ENCODE measurements at places on chromosomes 7 and 10.
A peak's percentile ranks its signal among the peaks of the same experiment; 100 is the strongest.

DNA sequence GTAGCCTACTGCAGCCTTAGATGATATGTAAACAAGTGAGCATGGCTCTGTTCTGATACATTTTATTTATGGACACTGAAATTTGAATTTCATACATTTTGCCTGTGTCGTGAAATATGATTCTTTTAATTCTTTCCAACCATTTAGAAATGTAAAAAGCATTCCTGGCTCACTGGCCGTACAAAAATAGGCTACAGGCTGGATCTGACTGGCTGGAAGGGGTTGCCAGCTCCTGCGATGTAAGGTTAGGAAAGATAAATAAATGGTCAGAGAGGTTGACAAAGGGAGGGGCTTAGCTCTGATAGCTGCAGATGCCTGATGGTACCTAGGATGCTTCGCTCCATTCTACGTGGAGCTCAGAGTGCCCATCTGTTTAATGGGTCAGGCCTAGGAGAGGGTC is 3.4 kb downstream of the ADCYAP1R1 start:
- DNase-seq = no peak

DNA sequence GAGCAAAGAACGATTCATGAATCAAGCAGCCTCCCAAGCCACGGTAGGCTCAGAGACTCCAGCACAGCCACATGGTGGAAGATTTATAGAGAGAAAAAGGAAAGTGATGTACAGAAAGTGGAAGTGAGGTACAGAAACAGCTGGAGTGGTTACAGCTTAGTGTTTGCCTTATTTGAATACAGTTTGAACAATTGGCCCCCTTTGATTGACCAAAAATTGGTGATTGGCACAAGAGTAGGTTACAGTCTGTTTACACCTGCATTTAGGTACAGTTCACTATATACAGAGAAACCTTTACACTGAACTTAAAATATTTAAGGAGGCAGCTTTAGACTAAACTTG is 136.4 kb upstream of the ASAH2 start:
- DNase-seq = no peak

DNA sequence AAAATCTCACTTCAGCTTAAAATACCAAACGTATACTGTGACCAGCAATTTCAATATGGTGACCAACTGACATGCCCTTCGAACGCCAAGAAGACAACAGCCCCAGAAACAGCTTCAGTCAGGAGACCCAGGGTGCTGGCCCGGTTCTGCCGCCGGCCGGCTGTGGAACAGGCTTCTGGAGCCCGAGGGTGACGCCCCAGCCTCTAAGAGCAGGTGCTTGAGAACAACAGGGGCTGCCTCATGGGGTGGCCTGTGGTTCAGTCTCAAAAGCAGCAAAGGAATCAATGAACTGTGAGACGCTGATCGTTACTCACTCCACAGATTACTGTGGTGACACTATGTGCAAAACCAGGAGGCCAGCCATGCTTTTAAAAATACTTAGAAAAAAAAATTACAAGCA is 17.3 kb downstream of the GPER1 start:
- no peak for DNase-seq

GRCh38 chr10:123970207-123970926 is 78.8 kb upstream of the CPXM2 start:
- no peak for DNase-seq

DNA sequence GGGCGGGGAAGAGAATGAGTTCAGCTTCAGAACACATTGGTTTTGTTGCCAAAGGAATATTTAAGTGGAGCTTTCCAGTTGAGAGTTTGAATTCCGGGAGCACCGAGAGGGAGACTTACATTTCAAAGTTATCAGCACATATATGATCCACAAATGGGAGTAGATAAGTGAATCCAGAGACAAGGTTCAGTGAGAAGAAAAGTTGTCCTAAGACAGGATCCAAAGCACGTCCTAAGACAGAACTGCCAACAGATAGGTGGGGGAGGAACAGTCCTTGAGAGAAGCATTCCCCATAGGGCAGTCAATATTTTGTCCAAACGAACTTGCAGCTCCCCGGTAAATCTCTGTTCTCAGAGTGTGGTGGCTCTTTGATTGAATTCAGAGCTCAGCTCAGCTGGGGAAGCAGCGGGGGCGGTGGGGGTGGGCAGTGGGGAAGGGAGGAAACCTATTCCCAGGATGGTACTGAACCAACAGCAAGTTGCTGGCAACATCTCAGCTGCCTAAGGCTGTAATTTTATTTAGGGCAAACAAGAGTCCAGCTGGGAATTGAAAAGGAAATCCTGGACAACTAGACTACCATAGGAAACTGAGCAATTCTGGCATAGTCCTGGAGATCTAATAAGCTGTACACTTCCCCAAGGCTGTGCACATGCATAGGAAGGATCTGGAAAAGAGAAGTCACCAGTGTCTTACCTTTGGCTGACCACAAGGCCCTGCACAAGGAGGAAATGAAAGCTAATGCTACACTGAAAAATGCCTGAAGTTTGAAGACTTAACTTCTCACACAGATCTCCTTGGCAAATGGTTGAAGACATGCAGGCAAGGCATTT is 94.2 kb upstream of the CXCL12 start:
- DNase-seq = no peak

GRCh38 chr10:115921795-115922194 is 351.2 kb downstream of the GFRA1 start:
- DNase-seq = no peak

- DNase-seq = no peak
Measured at GRCh38 chr10:73907841-73908517, 3.0 kb upstream of the PLAU start.

- no peak for DNase-seq
Measured at GRCh38 chr10:122246830-122247520, 24.1 kb upstream of the BTBD16 start.

DNA sequence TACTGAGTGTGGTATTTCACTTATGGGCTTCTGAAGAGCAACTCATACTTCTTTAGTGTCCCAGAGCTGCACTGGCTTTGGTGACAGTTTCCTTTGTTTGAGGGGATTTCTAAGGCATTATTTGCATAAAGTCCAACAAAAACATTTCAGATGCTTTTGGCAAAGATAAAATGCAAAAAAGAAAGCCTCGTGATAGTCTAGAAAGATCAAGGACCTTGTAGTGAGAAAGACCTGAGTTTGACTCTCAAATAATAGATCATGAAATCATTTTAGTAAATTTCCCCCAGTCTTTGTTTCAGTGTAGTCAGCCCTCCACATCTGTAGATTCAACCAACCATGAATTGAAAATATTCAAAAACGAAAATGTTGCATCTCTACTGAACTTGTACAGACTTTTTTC is 107.4 kb downstream of the EEPD1 start:
- no peak for DNase-seq

- DNase-seq = no peak
Measured at GRCh38 chr7:49797987-49798660, 24.7 kb downstream of the VWC2 start.

GRCh38 chr10:124259139-124259825 is 159.4 kb downstream of the OAT start:
- DNase-seq = no peak

DNA sequence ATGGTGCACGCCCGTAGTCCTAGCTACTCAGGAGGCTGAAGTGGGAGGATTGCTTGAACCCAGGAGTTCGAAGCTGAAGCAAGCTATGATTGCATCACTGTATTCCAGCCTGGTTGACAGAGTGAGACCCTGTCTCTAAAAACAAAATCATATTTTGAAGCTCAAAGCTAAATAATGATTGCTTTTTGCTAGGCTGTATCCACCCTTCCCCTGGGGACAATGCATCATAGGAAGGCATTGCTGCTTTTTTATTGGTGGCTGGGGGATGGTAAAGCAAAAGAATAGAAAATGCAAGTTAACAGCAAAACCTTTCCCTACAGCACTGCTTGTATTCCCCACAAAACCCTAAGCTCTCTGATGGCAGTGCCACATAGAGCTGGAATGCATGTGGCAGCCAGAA is 107.5 kb upstream of the WAC start:
- no peak for DNase-seq

DNA sequence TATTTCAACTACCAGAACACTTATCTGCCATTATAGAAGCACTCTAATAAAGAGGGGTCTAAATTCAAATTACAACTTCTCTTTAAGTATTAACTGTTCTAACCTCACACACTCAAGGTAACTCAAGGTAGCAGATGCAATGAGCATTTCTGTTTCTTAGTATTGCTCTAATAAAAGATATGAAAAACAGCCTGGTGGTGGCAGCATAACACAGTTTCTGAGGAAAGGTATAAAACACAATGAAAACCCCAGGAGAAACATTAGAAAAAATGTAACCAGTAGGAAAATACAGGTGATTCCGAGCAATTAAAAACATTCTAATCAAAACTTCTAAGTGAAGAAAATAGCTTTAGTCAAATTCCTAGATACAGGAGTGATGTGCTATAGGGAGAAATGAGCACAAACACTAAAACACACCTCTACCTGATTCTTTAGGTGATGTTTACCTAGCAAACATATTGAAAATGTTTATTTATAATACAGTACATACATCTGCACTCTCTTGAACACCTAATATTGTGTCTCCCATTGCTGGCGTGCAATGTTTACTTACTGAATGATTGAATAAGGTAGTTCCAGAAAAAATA is 3.5 kb downstream of the MKRN1 start:
- peak; percentile 44 for DNase-seq

- no peak for DNase-seq
Measured at GRCh38 chr7:155571581-155572345, 25.4 kb upstream of the CNPY1 start.

- DNase-seq = no peak
Measured at GRCh38 chr7:106534271-106534846, 126.6 kb downstream of the CCDC71L start.

DNA sequence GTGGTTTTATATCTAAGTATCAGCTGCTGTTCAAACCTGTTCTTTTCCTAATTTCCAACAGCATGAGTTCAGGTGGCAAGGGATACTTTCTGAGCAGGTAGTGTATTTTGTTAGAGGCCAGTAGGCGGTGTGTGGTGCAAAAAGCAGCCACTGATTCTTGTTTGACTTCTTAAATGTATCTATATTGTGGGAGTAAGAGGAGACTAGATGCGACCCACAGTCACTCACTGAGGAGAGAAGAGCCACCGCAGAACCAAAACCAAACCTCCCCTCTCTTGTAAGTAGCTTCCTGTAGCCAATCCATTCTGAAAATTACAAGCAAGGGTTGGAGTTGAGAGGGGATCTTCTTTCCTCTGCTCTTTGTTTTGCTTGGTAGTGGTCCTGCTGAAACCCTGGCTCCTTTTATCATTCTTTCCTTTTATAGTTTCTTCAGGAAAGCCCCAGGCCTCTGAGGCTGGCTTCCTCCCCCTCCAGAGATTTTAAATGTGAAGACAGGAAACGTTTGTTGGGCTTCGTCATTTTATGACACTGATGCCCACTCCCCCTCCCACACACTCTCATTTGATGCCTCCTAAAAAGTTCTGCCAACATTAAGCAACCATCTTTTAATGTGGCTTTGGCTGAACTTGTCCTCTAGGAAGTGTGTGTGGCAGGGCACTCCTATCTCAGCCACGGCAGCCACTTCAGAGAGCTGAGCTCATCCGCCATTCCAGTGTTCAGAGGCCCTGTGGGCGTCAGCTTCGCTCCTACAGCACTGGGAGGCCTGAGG is 566.0 kb downstream of the SUGCT start:
- no peak for DNase-seq

DNA sequence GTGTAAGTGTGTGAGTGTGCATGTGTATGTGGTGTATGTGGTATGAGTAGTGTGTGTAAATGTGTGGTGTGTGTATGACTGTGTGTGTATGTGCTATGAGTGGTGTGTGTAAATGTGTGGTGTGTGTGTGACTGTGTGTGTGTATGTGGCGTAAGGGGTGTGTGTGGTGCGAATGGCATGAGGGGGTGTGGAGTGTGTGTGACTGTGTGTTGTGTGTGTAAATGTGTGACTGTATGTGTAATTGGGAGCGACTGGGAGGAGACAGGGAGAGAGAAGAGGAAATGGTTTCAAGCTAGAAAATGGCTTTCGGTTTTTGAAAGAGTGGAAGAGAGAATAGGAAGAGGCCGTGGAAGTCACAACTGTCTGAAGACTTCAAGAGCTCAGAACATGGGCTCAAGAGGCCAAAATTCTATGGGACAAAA is 23.6 kb upstream of the GATAD1 start:
- DNase-seq = no peak

GRCh38 chr7:106331441-106332175 is 46.8 kb upstream of the NAMPT start:
- DNase-seq = no peak

DNA sequence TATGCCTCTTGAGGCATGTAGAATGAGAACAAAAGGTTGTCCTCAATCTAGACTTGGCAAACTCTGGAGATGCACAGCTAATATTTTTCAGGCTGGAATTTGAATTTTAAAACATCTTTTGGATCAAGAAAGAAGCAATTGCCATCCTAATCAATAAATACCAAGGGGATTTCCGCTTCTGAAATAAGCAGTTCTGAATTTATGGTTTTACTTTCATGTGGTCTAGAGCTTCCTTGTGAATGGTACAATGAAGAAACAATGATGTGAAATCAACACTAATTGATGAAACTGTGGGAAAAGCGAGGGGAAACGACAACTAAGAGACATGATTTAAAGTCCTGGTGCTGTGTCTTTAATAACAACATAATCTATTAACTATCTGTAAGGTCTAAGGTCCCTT is 1202.7 kb downstream of the SORCS3 start:
- no peak for DNase-seq

DNA sequence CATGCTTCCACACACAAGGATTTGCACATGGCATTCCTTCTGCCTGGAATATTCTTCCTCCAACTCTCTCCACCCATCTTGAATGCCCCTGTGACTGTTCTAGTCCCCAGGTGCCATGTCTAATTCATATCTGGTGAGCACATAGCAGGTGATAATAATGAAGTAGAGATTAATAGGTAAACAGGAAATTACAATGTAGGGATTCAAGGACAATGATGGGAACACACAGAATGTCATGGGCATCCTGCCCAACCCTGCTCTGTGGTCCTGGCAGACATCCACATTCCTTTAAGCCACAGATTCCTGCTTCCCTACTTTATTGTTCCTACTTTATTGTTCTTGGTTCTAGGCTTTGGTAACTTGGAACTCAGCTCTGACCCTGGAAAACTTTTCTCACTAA is 115.8 kb downstream of the THSD7A start:
- no peak for DNase-seq

DNA sequence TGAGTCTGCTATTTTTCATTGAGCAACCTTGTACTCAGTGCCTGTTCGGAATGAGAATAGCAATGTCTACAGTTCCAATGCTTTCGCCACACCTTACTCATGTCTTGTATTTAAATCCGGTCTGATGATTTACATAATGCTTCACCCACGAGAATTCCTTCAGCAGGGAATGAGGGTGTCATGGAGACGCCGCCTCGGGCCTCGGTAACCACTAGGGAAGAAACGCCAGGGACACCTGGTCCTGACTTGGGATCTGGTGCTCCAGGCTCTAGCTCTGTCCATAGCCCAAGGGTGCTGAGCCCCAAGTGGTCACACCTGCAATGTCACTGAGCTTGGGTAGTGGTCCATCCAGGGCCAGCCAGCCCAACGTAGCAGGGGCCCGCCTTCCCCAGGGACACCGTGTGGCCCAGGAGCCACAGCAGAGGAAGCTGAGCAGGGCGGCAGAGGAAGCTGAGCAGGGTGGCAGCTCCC is 37.4 kb downstream of the PRKAG2 start:
- no peak for DNase-seq
